ENCODE measurements at places on chromosomes 4 and X. TPM values are rescaled to one million over a fixed set of nuclear protein-coding genes. Genes with fewer than 3 reads are reported as not detected.

The TKTL2 gene
- polyA plus RNA-seq, result not detected

DNA sequence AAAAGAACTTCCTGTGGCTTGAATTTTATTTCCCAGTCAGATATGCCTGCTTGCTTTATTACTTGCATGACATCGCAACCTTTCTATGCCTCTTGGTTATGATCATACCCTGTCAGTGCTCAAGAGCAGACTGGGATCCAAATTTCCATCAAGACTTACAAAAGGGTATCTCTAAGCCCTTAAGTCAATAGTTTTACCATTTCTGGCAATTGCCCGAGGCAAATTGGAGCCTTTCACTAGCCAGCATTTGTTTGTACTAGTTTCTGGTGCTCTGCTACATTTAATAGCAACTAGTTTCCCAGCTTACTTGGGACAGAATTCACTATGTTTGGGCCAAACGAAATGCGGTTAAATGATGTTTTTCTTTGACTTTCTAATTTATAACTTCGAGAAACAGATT lies 73.2 kb upstream of the ITM2A start:
- no peak for DNase-seq

GRCh38 chr4:172573899-172574298 lies 594.7 kb upstream of the GALNT7 start:
- no peak for DNase-seq

The AADAT gene
- not detected for polyA plus RNA-seq

The CPE gene
- polyA plus RNA-seq, result 0.16 TPM

- no peak for DNase-seq
Measured at GRCh38 chr4:3070709-3071500, 3.4 kb downstream of the HTT-AS start.

The ELF2 gene
- polyA plus RNA-seq, result 24.1 TPM

The PDK3 gene
- polyA plus RNA-seq, result 40.4 TPM

GRCh38 chrX:154748712-154749339 lies 2.1 kb downstream of the GAB3 start:
- DNase-seq, result peak; percentile 71

The EPHA5 gene
- not detected for polyA plus RNA-seq

GRCh38 chr4:170243662-170244288 lies 154.0 kb upstream of the AADAT start:
- DNase-seq, result no peak

The FAM9C gene
- polyA plus RNA-seq, result not detected

DNA sequence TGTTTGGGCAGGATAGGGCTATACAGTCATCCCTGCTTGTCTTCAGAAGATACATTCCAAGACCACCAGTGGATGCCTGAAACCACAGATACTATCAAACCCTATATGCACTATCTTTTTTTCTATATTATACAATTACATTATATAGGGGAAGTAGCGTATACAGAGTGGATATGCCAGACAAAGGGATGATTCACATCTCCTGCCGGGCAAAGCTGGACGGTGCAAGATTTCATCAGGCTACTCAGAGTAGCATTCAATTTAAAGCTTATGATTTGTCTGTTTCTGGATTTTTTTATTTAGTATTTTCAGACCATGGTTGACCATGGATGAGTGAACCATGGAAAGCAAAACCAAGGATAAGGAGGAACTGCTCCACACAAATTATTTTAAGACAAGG lies 7.0 kb upstream of the AMTN start:
- no peak for DNase-seq

The ATP1B4 gene
- polyA plus RNA-seq, result not detected

DNA sequence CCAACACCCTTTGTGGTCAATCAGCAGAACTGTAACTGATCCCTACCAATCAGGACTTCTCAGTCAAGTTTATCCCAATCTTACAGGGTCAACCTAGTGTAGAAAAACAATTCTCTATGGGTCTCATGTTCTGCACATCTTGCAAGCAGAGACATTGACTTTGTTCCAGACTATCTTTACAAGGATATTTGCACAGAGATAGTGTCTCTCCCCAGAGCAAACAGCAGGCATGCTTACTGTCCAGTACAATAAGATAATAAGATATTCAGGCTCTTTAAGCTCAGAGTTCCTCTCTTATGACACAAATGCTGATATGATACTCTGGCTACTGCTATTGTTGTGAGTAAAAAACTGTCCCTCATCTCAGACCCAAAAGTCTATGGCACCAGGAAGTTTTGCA lies 53.2 kb downstream of the ACSL4 start:
- no peak for DNase-seq

The DACH2 gene
- not detected for polyA plus RNA-seq

DNA sequence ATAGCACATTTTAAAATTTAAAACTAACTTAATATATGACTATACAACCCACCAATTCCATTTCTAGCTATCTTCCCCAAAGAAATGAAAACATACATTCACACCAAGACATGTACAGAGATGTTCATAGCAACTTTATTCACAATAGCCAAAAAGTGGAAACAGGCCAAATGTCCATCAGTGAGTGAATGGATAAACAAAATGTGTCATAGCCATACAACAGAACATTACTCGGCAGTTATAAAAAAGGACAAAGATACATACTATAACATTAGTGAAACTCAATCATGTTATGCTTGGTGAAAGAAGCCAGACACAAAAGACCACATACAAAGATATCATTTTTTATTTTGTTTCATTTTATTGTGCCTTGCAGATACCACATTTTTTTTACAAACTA lies 396.8 kb downstream of the PACRGL start:
- no peak for DNase-seq

The GAGE1 gene
- polyA plus RNA-seq, result not detected

GRCh38 chrX:13051529-13052172 lies 7.2 kb upstream of the FAM9C start:
- DNase-seq, result peak; percentile 66

DNA sequence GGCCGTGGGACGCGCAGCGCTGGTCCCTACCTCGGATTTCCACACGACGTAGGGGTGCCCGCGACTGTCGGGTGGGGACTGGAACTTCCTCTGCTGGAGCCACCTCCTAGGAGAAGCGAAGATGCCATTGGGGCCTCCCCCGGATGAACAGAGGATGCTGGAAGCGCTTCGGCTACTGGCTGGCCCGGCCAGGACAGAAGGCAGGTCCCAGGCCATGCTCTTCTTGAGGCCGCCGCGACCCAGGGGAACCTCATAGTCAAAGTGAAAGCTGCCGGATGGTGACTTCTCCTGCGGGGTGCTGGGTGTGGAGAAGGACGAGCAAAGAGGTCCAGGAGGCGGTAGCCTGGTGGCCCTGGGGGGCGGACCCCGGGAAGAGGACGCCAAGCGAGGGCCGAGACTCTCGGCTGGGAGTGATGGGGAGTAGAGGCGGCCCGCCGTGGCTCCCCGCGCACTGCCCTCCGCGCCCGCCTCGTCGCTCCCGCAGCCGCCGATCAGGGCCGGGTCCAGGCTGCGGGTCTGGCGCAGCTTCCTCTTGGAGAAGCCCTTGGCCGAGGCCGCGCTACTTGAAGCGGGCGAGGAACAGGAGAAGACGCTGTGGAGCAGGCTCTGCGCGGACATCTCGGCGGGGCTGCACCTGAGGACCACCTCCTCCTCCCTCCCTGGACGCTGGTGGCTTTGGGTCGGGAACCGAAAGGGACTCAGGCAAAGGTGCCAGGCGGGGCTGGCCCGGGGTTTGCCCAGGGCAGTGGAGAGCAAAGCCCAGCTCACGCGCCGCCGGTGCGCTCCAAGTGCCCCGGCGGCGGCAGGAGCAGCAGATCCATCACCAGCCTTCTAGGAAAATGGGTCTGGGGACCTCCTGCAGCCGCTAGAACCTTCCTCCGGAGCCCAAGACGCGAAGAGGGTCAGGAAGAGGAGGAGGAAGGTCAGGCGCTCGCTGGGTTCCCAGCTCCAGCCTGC lies 1.2 kb downstream of the ARHGAP6 start:
- DNase-seq, result no peak

DNA sequence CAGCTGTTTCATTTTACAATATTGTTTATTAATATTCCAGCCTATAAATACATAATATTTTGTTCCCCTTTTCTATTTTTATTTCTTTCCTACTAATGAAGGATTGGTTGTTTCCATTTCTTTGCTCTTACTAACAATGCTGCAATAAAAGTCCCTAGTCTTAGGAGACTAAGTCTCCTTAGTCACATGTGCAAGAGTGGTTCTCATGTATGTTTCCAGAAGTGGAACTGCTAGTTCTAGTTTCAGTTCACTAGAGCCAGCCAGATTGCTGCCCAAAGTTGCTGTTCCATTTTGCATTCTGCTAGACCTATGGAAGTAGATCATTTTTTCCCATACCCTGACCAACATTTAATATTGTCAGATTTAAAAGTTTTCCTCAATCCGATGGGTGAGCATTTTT lies 44.3 kb downstream of the CNGA1 start:
- no peak for DNase-seq

GRCh38 chr4:138290805-138291204 lies 48.7 kb upstream of the SLC7A11 start:
- no peak for DNase-seq

The GAGE13 gene
- not detected for polyA plus RNA-seq

DNA sequence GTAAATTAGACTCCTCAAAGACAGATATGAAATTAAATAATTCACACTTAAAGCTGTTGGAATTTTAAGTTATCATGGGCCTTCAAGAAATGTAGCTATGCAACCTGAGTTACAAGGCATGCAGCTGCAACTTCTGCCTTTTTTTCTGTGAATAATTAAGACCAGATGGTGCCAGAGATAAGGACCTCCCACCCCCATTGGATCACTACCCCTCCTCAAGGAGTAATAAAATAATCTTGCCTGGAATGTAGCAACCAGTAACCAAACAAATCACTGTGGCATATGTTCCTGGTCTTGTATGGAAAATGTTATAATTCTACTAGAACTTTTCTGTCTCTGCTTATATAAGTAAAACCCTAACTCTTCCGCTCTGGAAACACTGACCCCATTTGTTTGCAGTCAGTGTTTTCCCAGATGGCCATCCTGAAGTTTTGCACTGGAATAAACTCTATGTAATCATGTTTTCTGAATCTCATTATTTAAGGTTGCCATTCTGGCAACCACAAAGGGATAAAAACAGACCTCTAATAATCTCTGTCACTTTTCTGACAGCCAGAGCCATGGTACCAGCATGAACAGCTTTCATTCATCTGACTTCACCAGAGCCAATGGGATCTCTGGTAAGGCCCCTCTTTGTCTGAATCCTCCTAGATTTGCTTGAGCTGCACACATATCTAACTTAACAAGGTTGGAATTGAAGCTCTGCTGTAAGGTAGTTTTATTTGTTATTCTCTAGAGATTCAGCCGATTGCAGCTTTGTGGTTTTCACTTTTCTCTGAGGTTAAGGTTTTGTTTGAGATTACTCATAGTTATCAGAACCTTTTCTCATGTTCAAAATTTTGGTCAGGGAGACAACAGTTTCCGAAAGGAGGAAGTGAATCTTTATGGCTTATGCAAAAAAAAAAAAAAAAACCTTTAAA lies 274.6 kb downstream of the NAF1 start:
- DNase-seq, result no peak

- DNase-seq, result no peak
Measured at GRCh38 chr4:162988530-162988929, 178.2 kb downstream of the NAF1 start.

The MAPK10 gene
- not detected for polyA plus RNA-seq

- DNase-seq, result no peak
Measured at GRCh38 chr4:19829101-19829500, 422.6 kb upstream of the SLIT2 start.

The SYN1 gene
- 1.3 TPM for polyA plus RNA-seq

DNA sequence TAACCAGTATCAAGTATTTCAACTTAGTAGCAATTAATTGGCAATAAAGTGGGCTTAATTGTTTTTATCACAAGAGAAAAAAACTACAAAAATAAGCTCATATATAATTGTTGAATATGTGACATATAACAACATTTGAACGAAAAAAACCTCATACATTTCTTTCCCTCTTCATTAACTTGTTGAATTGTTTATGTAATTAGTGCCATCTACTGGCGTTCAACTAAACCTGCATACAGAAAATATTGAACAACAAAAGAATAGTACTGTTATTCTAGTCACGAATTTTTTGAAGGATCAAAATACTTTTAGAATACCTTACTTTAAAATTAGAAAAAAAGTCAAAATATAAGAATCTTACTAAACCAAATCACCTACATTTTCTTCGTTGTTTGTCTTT lies 586.5 kb upstream of the FTHL17 start:
- no peak for DNase-seq

The ESX1 gene
- polyA plus RNA-seq, result not detected

GRCh38 chrX:100085846-100086245 lies 324.2 kb downstream of the PCDH19 start:
- DNase-seq, result no peak

The AMELX gene
- polyA plus RNA-seq, result not detected

DNA sequence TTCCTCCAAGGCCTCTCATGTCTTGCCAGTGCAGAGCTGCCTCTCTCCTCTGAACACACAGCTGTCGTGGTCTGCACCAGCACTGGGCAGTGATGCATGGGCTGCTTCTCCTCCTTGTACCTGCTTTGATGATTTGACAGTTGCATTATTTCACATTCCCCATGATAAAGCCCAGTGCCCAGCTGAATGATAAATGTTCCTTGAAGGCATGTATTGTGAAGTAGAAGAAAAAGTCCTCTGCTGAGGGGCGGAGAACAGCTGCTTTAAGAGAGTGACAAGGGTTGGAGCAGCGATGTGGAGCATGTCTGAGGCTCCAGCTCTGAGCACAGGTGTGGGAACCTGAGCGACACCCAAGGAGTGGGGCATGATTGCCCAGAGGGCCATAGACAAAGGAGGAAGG lies 21.1 kb upstream of the TRIM2 start:
- DNase-seq, result no peak

GRCh38 chr4:56243107-56243506 lies 144.2 kb downstream of the AASDH start:
- DNase-seq, result no peak

The SLITRK4 gene
- not detected for polyA plus RNA-seq

DNA sequence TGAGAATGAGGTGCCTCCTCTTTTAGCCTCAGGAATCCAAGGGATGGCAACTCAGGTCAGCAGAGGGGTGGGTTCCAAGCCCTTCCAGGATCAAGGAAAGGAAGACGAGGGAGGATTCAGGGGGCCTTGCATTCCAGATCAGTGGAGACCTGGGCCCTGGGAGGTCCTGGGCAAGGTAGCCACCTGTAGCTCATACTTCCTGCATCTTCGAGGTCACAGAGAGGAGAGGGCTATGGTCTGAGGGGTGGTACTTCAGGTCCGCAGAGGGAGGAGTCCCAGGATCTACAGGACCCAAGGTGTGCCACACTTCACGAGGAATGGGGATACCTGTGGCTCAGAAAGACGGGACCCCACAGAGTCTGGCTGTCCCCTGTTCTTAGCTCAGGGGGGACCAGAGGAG lies 9.2 kb downstream of the MAGEA4 start:
- no peak for DNase-seq

DNA sequence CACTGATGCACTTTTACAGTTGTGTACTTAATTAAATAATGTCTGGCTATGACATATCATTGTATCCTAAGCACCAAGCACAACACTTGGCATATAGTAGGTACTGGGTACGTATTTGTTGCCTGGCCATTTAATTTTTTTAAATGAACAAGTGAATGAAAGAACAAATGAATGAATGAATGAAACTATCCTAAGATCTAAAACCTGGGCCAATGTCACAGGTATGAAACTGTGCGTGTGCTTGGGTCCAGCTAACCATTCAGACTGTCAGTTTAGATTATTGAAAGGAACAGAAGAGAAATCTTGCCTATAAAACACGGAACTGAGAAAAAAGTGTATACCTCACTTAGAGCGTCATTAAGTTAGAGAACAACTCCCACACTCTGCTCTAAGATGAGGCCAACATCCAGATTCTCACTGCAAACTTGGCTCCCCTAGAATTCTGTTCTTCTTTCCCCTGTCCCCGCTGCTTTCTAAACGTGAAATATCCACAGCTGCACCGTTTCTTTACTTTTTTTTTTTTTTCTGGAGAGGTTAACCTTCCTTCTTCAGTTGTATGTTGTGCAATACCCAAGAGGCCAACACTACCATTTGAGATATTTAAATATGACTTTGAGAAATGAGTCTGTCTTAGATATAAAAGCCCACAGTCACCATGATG lies 17.3 kb upstream of the SEL1L3 start:
- DNase-seq, result no peak

Measured in naive thymus-derived CD8-positive, alpha-beta T cell (primary cell).